Activated T-helper 1 cell treated with anti-CD3 and anti-CD28 coated beads, Interleukin-12 subunit alpha, Interleukin-12 subunit beta, Interleukin-2, Interleukin-4 antibody, amounts not matched to agents 30 ng/mL and 10 ng/mL and 1 ng/mL, durations not matched to agents 14 hours and 24 hours and 36 hours (primary cell): ENCODE measurements at places on chromosomes 7 and 10. TPM values are rescaled to one million over a fixed set of nuclear protein-coding genes. Genes with fewer than 3 reads are reported as not detected.

WNT8B gene
- total RNA-seq = 0.10 and 0.24 TPM in 2 replicates

MYL10 gene
- total RNA-seq = not detected in 2 replicates

GPR37 gene
- total RNA-seq = not detected in 2 replicates

SRI gene
- 173 and 185 TPM in 2 replicates for total RNA-seq

UCMA gene
- not detected in 2 replicates for total RNA-seq

PPP3CB gene
- 43.6 and 43.9 TPM in 2 replicates for total RNA-seq

TMEM229A gene
- total RNA-seq = not detected in 2 replicates

TMEM236 gene
- total RNA-seq = 0.05 TPM in 1 of 2 replicates, not detected in the other

MYOZ1 gene
- total RNA-seq = not detected in 2 replicates

TMEM178B gene
- total RNA-seq = 2.5 and 3.7 TPM in 2 replicates

HABP2 gene
- not detected in 2 replicates for total RNA-seq

DNA sequence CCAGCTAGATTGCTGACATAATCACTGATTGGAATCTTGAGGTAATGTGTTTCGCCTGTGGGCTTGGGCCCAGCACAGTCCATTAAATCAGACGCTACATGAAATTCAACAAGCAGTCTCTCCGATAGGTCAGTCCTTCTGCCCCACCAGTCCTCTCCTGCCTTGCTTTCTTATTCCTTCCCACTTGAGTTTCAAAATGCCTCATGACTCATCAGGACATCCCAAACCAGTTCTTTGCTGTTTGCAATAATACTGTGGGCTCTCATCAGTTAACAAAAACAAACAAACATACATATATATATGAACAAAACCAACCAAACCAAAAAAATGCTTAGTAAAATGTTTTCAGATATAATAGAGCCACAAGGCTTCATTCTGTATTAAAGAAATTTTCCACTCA is 599.0 kb downstream of the SORCS1 start:
- DNase-seq = no peak

GRCh38 chr7:23404546-23405239 is 65.6 kb downstream of the IGF2BP3 start:
- DNase-seq = no peak

DNA sequence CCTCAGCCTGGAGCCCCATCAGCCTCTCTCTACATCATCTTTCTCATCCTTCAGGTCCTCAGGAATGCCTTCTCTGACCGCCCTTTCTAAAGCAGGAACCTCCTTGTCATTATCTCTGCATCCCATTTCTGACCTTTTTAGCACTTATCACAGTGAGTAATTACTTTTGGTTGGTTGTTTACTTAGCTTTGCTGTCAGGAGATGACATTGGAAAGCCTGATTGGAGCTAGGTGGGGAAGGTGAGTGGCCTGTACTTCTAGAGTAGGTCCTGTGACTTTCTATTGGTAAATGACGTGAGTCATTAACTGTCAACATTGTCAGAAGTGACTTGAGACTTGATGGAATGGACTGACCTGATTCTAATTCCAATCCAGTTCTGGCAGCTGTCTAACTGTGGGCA is 9.3 kb upstream of the SLC25A13 start:
- no peak for DNase-seq

DNA sequence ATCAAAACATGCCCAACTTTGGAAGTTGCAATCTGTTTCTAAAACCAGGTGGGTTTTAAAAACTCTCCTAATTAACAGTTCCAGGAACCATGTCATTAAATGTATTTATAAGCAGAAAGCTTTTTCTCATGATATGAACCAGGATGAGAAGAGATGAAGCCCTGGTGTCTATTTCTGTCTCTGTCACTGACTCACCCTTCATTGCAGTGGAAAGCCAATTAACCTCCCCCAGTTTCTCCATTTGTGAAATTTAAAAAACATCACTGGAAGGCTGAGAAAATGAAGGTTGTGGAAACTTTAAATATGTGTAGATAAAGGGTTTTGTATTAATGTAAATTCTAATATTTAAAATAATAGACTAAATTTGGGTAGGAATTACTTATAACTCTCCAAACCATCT is 1088.0 kb downstream of the SORCS1 start:
- DNase-seq = no peak

- no peak for DNase-seq
These were observed 3.5 kb upstream of the ZNF467 start for GRCh38 chr7:149776848-149777407.

DNA sequence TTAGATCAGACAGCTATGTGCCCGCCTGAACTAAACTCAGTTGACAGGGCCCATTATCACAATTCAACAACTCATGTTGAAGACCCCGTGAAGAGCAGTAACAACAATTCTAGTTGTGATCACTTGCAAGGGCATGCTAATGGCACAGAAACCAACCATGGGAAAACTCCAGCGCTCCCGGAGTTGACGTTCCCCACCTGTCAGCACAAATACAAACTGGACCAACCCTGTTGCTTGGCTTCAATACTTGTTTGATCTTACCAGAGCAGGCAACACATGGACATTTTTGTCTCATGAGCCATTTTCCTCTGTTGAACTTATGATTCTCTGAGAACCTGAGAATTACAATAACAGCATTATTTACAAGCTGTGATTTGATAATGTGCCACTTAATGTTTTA is 119.0 kb upstream of the LANCL2 start:
- no peak for DNase-seq

- no peak for DNase-seq
These were observed 544 bp downstream of the GPRIN2 start for GRCh38 chr10:46555713-46556514.

DNA sequence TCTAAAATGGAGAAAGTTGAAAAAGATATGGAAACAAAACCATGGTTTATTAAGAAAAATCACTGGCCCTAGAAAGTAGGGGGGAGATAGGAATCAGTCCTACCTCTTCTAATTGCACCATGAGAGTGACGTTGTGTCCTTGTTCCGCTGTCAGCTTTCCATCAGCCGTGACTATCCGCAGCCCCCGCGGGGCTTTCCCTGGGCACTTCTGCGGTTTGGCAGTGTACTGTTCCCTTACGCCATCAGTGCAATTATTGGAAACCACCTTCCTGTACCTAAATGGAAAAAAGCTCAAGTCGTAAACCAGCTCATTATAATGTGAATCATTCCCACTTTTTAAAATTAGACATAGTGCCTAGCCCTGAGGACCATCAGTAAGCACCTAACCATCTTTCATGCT is 512.2 kb downstream of the SORCS1 start:
- no peak for DNase-seq

- no peak for DNase-seq
These were observed 51.6 kb upstream of the MACC1 start for GRCh38 chr7:20268824-20269223.

GRCh38 chr10:102396730-102397151 is 1.2 kb downstream of the NFKB2 start:
- DNase-seq = no peak

DNA sequence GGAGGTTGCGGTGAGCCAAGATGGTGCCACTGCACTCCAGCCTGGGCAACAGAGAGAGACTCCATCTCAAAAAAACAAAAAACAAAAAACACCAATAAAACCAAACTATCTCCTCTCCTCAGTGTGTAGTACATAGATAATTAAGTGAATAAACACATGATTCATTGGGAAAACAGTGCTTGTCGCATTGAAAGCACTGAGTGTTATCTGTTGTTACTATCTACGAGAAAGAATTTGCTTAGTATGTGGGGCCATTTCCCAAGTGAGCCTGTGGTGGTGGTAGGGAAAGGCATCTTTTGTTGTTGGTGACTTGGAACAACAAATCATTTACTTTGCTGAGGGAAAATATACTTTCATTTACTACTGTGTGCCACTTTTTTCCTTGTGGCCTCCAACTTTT is 42.6 kb downstream of the RSBN1L start:
- DNase-seq = no peak

DNA sequence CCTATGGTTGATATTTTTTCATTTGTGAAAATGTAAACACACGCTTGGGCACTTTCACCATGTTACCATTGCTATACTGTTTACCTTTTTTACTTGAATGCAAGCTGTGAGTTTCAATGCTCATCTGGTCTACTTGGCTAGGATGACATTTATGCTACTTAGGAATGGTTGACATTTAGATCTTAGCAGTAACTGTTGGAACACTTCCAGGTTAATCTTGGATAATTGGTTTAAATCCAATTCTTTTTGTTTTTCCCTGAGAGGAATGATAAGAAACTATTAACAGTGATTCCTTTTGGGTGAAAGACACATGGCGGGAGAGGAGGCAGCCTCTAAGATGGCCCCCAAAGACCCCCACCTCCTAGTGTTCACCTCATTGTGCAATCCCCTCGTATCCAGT is 51.4 kb upstream of the AMPH start:
- no peak for DNase-seq

DNA sequence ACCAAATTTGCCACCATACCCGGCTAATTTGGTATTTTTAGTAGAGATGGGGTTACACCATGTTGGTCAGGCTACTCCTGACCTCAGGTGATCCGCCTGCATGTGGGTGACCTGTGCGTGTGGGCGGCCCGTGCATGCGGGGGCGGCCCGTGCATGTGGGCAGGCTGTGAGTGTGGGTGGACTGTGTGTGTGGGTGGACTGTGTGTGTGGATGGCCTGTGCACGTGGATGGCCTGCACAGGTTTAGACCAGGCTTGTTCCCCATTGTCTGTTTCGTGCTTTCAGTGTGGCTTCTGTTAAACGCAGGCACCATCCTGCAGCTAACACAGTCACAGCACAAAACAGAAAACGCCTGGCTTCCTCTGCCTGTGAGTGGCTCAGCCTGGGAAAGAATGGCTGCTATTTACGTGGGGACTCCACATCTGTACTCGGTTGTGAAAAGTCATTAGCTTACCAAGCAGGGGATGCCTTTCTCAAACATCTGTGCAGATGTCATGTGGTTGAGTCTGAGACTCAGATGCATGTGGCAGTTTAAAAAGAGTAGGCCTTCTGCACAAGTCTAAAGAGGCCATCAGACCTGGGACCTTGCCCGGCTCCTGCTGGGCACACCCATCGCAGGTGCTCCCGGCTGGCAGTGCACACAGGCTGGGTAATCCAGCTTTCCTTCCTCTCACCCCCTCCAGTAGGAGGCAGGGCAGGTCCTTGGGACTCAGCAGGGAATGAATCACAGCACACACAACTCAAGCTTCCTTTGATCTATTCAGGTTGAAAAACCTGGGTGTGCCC is 91.6 kb downstream of the COBL start:
- no peak for DNase-seq

GRCh38 chr7:101634196-101634717 is 5.2 kb upstream of the MYL10 start:
- DNase-seq = no peak

- no peak for DNase-seq
These were observed 46.2 kb downstream of the CHST3 start for GRCh38 chr10:72010234-72010973.

DNA sequence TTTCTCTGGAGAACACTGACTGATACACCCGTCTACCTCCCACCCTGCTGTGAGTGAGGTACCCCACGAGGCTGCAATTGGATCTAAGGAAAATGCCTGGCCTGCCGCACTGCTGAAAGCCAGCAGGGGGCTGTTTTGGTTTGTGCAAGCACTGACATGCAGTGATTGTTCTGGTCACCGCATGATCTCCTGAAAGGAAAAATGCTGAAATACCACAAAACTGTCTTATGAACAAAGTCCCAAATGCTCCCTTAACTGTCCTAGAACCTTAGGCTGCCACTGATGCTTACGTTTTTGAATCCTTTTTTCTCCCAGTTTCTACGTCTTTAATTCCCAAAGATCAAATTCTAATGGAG is 132.7 kb downstream of the JCAD start:
- DNase-seq = no peak

GRCh38 chr7:23107781-23108180 is 2.2 kb downstream of the KLHL7 start:
- DNase-seq = no peak

DNA sequence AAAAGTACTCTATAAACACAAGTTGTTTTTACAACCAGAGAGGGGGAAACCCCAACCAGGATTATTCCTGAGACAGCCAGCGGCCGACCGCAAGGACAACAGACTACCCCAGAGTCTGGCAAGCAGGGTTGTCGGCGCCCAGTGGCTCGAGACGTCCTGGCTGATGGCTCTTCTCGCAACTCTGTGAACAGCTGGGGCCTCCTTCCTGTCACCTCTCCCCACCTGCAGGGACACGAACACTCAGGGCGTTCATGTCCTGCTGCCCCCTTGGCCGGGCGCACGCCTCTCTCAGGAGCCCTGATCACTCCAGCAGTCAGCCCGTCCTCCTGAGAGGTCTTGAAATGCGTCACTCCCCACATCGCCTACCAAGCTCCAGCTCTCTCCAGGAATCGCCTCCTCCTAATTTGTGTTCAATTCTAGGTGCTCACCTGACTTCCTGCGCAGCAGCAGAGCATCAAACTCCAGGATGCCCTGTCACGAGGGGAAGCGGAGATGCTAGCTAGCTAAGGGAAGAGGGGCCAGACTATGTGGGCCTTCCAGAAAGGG is 66.4 kb upstream of the TNRC18 start:
- DNase-seq = no peak

- no peak for DNase-seq
These were observed 33.1 kb downstream of the GHRHR start for GRCh38 chr7:30996883-30997282.

- no peak for DNase-seq
These were observed 222.2 kb downstream of the NEBL start for GRCh38 chr10:20674926-20675325.

DNA sequence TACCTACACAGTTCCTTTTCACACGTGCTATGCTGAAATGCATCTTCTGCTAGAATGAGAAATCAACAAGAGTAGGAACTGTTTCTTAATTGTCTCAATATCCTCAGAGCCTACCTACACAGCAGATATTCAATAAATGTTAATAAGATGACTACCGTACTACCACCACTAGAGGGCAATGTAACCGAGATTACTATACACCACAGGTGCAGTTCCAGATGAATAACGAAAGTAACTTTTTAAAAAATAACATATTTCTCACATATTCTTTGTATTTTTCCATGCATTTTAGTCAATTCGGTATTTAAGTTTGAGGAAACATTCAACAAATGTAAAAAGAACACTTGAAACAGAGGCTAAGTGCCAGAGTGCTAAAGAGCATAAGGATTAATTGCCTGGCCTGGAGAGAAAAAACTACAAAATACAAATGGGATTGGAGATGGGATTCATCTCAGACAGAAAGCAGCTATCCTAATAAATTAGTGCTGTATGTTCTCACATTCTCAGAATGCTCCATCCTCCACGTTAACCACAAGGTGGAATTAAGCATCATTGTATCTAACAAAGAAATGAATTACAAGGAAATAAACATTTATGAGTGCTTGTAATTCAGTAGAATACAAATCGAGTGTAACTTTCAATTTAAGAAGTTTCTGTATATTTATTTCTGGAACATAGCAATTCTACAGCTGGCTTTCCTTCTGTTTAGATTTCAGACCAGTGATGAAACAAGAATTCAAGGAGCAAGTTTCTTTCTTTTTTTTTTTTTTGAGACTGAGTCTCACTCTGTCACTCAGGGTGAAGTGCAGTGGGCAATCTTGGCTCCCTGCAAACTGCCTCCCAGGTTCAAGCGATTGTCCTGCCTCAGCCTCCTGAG is 20.3 kb upstream of the HECTD2 start:
- no peak for DNase-seq
